ENCODE measurements at places on chromosomes 2 and 18.

GRCh38 chr18:3350566-3351527 lies 88.9 kb downstream of the MYL12B start:
- no peak for DNase-seq

DNA sequence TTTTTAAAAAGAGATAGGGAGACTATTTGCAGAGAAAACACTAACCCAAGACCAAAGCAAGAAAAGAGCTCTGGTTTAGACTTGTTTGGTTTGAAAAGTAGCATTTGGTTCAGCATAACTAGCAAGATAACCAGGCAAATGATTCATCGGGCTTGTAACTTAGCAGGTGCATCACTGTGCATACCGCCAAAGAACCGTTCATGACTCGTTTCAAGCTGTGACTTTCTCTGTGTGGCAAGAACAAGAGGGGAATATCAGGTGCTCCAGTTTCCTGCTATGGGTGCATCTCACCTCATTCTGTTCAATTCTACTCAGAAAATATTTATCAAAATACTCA lies 244.9 kb downstream of the ETAA1 start:
- no peak for DNase-seq

GRCh38 chr2:61634512-61634911 lies 96.4 kb upstream of the XPO1 start:
- DNase-seq, result no peak

- DNase-seq, result no peak
Observed at GRCh38 chr2:224222291-224222690, 179.6 kb downstream of the FAM124B start.

GRCh38 chr18:9206421-9206820 lies 69.8 kb downstream of the ANKRD12 start:
- no peak for DNase-seq

DNA sequence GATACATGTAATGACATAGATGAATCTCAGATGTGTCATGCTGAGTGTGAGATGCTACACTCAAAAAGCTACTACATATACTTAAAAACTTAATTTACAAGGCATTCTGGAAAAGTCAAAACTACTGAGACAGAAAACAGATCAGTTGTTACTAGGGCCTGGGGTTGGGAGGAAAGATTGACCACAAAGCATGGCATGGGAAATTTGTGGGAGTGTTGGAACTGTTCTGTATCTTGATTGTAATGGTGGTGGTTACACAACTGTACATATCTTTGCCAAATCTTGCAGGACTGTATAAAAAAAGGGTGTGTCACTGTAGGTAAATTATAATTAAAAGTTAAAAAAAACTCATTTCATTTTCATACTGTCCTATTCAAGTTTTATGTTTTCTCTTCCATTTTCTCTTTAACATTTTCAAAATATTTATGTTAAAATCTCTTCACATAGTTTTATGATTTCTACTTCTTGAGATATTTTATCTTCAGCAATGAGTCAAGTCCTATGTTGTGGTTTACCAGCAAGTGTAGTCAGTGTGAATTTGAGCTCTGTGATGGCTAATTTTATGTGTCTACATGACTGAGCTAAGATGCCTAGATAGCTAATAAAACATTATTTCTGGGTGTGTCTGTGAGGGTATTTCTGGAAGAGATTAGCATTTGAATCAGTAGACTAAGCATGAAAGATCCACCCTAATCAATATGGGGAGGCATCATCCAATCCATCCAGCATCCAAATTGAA lies 58.6 kb upstream of the VRK2 start:
- DNase-seq, result no peak

GRCh38 chr2:72033636-72034035 lies 114.0 kb downstream of the CYP26B1 start:
- DNase-seq, result no peak

DNA sequence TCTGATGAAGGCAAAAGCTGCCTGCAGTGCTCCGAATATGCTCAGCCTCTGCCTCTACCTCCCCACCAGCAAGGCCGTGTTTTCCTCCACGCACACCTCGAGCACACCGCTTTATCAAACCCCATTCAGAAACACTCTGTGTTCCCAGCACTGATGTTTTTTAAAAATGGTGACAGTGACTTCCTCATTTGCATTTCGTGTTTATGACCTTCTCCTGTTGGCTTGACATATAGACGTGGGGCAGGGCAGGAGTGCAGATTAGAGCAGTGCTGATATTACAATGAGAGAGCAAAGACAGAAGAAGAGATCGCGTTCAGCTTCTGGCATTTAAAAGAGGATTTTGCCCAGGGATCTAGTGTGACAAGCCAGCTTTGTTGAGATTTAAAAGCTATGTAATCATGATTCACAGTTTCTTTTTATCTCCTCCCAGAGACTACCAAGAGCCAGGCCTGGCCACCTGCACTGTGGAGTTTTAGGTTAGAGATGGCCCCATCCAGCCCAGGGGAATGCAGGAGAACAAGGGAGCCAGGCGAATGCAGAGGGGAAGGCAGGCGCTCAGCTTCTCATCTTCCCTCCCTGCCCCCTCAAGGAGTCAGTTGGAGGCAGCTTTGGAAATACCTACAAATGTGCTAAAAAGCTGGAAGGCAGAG lies 61.5 kb upstream of the NEDD4L start:
- DNase-seq, result no peak

DNA sequence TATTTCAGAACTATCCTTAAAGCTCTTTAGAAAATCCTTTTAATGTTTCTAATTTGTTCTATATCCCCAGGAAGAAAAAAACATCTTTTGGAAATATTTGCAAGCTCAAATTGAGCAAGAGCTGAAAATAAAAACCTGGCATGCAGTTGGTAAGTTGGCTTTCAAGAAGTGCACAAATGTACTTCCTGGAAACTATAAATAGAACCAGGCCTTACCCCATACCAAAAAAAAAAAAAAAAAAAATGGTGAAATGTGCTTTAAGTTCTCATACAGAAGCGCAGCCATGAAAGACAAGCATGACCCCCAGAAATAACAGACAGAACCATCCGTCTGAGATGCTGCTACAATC lies 178.5 kb downstream of the HDAC4 start:
- DNase-seq, result no peak

GRCh38 chr2:70123051-70123828 lies 36.0 kb downstream of the PCBP1 start:
- no peak for DNase-seq

DNA sequence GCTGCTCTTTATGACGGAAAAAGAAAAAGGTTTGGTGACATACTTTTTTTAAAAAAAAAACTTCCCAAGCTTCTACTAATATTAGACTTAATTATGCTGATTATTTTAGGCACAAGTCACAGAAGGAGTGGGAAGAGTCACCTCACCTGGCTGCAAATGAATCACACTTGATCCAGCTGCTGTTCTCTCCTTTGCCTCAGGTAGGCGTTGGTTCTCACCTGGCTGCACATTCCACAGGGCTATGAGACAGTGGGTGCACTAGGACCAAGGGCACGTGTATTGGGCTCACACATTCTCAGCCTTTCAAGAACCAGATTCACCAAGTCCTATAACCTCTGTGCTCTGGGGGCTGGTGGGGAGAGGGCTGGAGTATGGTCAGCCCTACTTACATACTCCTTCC lies 93.3 kb downstream of the TGFA start:
- no peak for DNase-seq

GRCh38 chr2:189134485-189134884 lies 45.1 kb downstream of the COL5A2 start:
- DNase-seq, result no peak

GRCh38 chr18:75618146-75618545 lies 190.6 kb upstream of the SMIM21 start:
- DNase-seq, result no peak

All from naive B cell (primary cell).